ENCODE measurements at places on chromosomes 16 and 17. TPM values are rescaled to one million over a fixed set of nuclear protein-coding genes. Genes with fewer than 3 reads are reported as not detected.
A peak's percentile ranks its signal among the peaks of the same experiment; 100 is the strongest.

The EME1 gene
- 3.1 TPM for total RNA-seq

The RCVRN gene
- 0.38 TPM for total RNA-seq

The ARMC7 gene
- 15.4 TPM for total RNA-seq

The FAM171A2 gene
- total RNA-seq: 0.49 TPM

GRCh38 chr16:87201052-87201451 is 116.1 kb downstream of the C16orf95 start:
- DNase-seq: no peak
- no peak overlapping the region for H3K4me3 ChIP-seq
- peaks cover 13% of the 10 kb centered on the region for H3K27me3 ChIP-seq
- no peaks in the 10 kb centered on the region for H3K4me1 ChIP-seq
- H3K36me3 ChIP-seq: no peaks in the 10 kb centered on the region

DNA sequence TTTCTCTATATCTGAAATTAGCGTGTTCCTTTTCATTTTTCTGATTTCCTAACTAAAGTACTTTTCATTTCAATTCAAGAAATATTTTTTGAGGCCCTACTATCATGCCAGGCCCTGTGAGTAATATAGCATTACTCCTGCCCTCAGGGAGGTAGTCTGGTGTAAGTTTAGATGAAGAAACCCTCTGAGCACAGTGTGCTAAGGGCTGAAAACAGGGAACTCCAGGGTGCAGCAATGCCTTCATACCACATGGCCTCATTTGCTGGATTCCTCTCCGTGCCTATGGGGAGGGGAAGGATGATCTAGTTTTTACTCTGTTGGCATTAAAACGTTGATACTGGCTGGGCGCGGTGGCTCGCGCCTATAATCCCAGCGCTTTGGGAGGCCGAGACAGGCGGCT is 4.7 kb downstream of the COQ9 start:
- peaks cover 6% of the 10 kb centered on the region for H3K4me1 ChIP-seq
- no peak overlapping the region for H3K27ac ChIP-seq
- no peak for DNase-seq

- no peak for DNase-seq
- no peaks in the 10 kb centered on the region for H3K4me1 ChIP-seq
- peaks cover 78% of the 10 kb centered on the region for H3K36me3 ChIP-seq
- H3K27me3 ChIP-seq: no peaks in the 10 kb centered on the region
- H3K27ac ChIP-seq: no peak overlapping the region
- H3K4me3 ChIP-seq: no peak overlapping the region
Measured at GRCh38 chr17:12078791-12079190, 58.1 kb downstream of the MAP2K4 start.

GRCh38 chr17:34998205-34998604 is 17.9 kb downstream of the LIG3 start:
- H3K4me1 ChIP-seq: peaks cover 4% of the 10 kb centered on the region
- peak overlapping the region; percentile 66 for H3K27ac ChIP-seq
- H3K4me3 ChIP-seq: no peak overlapping the region
- peaks cover 77% of the 10 kb centered on the region for H3K36me3 ChIP-seq

GRCh38 chr16:22386976-22387375 is 12.6 kb upstream of the CDR2 start:
- H3K36me3 ChIP-seq: peaks cover 3% of the 10 kb centered on the region
- H3K27me3 ChIP-seq: no peaks in the 10 kb centered on the region
- no peaks in the 10 kb centered on the region for H3K4me1 ChIP-seq
- DNase-seq: no peak
- no peak overlapping the region for H3K4me3 ChIP-seq
- no peak overlapping the region for H3K27ac ChIP-seq

DNA sequence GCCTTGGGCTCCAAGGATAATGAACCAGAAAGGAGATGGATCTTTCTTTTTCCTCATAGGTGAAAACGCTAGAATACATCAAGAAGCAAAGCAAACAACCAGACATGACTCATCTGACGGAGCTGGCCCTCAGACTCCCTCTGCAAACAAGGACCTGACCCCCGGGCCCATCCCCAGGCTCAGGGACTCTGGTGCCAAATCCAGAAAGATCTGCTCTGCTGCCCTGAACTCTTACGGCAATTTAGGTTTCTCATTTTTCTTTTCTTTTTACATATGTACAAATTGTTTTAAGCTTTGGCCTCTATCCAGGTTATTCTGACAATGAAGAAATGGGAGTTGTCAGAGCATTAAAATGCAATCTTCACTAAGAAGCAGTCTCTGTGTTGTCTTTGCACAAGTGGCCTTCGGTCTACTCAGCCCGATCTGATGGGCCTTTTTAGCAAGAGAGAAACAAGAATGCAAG is 17.7 kb downstream of the KNOP1 start:
- peaks cover 84% of the 10 kb centered on the region for H3K36me3 ChIP-seq
- H3K27ac ChIP-seq: no peak overlapping the region
- H3K27me3 ChIP-seq: no peaks in the 10 kb centered on the region
- no peaks in the 10 kb centered on the region for H3K4me1 ChIP-seq

- H3K27ac ChIP-seq: no peak overlapping the region
- no peaks in the 10 kb centered on the region for H3K36me3 ChIP-seq
- H3K4me1 ChIP-seq: peaks cover 12% of the 10 kb centered on the region
- peaks cover 5% of the 10 kb centered on the region for H3K27me3 ChIP-seq
- no peak overlapping the region for H3K4me3 ChIP-seq
- no peak for DNase-seq
Measured at GRCh38 chr16:21667575-21667974, 3.8 kb downstream of the OTOA start.
